ENCODE measurements at places on chromosomes 12 and 14.
A peak's percentile ranks its signal among the peaks of the same experiment; 100 is the strongest.

DNA sequence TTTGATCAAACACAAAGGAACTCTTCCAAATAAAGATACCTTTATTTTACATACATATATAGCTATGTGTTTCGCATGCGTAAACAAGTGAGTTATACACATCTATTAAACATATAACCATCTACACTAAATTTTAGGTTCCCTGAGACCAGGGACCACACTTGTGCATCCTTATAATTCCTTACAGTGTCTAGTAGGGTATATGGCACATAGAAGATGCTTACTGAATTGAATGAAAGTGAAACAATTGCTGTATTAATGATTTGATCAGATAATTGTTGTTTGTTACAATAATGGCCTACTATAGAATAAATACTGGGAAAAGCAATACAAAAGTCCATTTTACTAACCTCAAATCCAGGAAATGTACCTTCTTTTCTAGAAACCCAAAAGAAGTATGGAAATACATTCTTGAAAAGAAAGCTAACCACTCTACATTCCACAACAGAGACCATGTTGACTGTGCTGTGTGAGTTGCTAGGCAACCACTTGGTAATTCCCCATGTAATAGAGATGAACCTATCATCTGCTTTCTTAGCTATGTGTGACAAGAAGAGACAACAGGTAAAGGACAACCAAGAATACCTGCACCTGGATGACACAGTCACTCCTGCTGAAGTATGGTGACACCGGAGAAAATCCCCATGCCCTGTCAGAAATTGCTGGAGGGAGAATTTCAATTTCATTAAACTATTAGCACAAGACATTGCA is 11.9 kb upstream of the CIPC start:
- DNase-seq: peak; percentile 11

DNA sequence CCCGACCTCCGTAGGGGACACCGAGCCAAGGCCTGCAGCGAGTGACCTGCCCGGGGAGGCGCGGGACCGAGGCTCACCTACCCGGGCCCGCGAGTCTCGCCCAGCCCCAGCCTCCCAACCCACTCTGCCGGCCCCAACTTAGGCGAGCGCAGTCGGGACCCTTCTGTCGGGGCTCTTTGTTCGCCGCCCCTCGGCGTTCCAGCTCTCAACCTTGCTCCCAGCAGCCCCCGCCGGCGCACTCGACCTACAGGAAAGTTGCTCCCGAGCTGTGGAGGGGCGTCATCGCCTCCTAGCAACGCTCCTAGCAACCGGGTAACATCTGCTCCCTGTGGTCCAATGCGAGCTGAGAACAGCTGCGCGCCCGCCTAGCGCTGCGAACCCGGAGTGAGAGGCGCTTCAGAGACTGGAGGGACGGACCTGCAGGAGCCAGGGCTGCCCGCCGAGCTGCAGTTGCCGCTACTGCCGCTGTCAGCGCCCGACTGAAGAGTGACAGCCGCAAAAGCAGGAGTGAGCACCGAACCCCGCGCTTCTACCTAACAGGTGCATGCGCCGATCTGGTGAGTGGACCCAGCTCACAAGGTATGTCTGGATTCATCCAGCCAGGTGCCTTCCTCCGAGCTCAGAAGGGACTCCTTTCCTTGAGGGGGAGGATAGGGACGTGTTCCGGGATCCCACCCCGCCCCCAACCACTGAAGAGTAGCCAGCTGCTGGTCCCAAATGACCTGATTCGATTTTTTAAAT is 355.0 kb downstream of the SNAPC1 start:
- DNase-seq: peak; percentile 86

DNA sequence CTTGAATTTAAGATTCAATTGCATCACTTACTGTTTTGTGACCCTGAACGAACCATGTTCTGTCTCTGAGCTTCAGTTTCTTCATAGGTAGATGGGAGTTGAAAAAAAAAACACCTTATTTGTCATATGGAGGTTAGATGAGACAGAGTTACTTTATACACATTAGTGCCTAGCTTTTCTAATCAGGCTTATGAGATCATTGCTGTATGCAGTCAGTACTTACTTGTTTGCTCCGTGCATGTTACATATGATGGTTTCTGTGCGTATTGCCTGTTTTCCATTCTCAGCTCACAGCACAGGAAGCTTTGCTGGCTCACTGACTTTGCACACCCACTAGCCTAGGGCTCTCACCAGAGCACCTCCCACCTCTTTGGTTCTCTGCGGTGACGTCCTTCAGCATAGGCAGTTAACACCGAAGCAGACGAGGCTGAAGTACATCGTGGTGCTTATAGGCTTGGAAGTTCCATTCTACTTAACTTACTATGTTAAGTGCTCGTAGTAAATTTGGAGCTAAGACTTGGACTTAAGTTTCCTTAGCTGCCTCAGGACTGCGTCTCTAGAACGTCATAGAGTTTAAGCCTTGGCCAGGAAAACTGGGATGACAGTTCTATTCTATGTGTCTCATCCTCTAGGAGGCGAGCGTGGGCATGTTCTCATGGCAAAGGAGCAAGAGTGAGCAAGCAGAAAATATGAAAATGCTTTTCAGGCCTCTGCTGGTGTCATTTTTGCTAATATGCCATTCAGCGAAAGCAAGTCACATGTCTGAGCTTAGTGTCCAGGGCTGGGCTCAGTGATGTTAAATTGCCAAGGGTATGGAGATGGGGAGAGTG is 57.3 kb downstream of the NRXN3 start:
- DNase-seq: no peak

GRCh38 chr12:120618954-120619615 is 21.3 kb upstream of the CABP1 start:
- DNase-seq: no peak

DNA sequence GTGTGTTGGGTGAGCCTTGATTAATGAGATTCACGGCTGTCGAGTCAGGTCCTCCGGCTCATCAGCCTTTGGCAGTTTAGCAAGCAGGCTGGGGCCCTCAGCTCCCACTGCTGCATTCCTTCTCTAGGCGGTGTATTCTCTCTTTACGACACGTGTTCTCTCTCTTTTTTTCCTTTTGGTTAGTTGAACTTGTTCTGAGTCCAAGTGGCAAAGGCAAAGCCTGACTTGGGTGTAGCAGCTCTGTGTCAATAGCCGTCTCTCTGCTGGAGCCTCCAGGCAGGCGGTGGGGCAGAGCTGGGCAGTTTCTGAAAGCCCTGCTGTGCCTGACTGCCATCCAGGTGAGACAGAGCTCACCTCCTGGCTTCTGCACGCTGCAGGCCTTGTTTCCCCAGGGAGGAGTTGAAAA is 46.6 kb downstream of the SUSD6 start:
- DNase-seq: peak; percentile 79

DNA sequence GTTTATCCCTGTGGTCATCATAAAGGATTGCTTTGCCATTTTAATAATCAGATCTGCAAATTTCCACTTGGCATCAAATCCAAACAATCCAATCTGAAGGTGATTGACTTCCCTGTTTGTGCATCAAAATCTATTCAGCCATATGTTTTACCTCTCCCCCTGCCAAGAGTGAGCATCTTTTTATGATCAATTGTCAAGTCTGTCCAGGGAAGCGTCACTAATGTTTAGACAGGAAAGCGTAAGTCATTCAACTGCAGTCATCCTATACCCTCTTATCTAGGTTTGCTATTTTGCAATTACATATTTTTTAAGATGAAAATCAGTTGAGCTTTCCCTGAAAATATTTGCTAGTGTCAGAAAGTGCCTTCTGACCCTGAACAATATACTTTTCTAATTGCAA is 1224.1 kb upstream of the SEL1L start:
- peak; percentile 74 for DNase-seq

All from NCI-H146 (cell line).